ENCODE measurements at places on chromosomes 6 and 20. TPM values are rescaled to one million over a fixed set of nuclear protein-coding genes. Genes with fewer than 3 reads are reported as not detected.

DNA sequence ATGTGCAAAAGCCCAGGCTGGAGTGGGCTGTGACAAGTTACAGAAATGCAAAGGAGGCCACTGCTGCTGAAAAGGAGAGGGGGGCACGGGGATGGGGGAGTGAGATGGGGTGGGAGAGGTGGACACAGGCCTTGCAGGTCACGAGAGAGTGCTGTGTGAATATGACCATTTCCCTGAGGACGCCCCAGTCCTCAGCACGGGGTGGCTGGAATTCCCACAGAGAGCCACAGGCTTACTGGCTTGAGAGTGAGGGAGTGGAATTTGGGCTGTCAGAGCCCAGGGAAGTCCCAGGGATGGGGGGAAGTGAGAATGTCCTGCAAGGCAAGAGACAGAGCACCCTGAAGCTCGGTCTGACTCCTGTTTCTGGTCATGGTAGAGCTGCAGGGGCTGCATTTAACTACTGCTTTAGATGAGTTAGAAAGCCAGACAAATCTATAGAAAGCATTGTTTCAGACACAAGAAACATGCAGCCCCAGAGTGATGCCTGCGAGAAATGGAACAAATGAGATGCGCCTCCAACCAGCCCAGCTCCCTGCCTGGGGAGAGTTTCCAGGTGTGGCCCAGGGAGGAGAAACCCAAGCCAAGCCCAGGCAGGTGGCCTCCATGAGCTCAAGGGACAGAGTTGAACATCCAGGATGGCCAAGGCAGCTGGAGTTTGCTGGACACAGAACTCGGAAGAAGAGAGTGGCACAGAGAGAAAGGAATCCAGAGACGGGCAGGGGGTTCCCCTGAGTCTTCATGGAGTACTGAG, 30.5 kb downstream of the NPEPL1 start:
- H3K36me3 ChIP-seq = no peaks in the 10 kb centered on the region
- no peaks in the 10 kb centered on the region for H3K4me1 ChIP-seq
- H3K27ac ChIP-seq = no peak overlapping the region
- no peak for DNase-seq

DNA sequence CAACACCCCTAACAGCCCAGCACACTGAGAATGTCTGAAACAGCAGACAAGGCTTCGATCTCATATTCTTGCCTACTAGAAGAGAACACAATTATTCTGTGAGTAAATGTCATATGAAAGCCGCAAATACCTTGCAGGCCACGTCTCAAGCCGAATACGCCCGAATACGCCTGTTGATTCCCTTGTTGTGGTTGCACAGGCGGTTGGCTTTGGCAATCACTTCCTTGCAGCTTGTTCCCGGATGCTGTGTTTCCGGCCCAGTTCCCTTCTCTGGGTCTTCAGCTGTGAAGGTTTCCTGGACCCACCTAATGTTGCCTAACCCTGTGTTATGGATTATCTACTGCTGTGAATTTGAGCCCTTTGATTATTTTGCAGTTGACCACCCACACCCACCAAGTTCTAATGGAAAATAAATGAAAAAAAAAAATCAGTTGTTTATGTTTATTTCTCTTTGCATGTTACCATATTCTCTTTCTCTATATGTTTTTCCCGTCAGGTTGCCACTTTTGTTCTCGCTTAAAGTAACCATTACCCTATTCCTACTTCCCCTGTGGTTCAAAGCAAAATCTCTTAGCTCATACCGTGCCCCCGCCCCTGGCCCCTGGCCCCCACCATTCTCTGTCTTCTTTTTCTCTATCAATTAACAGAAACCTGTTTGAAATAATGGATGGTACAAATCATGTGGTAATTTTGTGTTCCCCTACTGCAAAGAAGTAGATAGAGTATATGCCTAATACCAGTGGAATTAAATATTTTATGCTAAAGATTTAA, 172.4 kb downstream of the ADGB start:
- peak; percentile 26 for DNase-seq
- no peaks in the 10 kb centered on the region for H3K4me1 ChIP-seq
- H3K27me3 ChIP-seq = no peaks in the 10 kb centered on the region
- no peak overlapping the region for H3K27ac ChIP-seq
- H3K4me3 ChIP-seq = no peak overlapping the region
- no peaks in the 10 kb centered on the region for H3K36me3 ChIP-seq

SERPINB6 gene
- total RNA-seq = 95.7 TPM

DNA sequence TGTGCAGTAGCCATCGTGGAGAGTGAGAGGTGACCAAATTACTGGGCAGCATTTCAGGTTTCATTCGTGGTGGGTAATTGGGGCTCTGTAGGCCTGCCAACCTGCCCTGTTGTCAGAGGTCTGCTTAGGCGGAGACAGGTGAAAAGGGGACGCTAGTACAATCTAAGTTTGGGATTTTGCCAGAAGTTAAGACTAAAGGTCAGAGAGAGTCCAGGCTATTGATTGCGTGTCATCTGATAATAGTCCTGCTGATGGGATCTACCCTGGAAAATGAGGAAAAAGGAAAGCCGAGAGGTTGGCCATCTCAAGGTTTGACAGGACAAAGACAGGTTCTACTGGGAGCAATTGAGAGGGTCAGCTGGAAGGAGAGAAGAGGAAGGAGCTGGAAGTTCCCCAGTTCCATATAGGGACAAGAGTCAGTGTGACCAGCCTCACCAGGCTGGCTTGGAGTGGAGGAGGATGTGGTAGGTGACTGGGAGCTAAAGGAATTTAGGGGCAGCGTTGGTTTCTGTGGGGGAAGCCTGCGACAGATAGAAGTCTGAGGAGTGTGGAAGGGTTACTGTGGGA, 10.9 kb downstream of the ARFGEF2 start:
- no peak overlapping the region for H3K4me3 ChIP-seq
- H3K27me3 ChIP-seq = no peaks in the 10 kb centered on the region
- peaks cover 46% of the 10 kb centered on the region for H3K4me1 ChIP-seq

- DNase-seq = peak; percentile 22
- H3K27me3 ChIP-seq = no peaks in the 10 kb centered on the region
- no peaks in the 10 kb centered on the region for H3K4me1 ChIP-seq
- H3K4me3 ChIP-seq = no peak overlapping the region
Observed at GRCh38 chr6:39847221-39847620, 55.0 kb downstream of the DAAM2 start.

OLIG3 gene
- total RNA-seq = not detected

DNA sequence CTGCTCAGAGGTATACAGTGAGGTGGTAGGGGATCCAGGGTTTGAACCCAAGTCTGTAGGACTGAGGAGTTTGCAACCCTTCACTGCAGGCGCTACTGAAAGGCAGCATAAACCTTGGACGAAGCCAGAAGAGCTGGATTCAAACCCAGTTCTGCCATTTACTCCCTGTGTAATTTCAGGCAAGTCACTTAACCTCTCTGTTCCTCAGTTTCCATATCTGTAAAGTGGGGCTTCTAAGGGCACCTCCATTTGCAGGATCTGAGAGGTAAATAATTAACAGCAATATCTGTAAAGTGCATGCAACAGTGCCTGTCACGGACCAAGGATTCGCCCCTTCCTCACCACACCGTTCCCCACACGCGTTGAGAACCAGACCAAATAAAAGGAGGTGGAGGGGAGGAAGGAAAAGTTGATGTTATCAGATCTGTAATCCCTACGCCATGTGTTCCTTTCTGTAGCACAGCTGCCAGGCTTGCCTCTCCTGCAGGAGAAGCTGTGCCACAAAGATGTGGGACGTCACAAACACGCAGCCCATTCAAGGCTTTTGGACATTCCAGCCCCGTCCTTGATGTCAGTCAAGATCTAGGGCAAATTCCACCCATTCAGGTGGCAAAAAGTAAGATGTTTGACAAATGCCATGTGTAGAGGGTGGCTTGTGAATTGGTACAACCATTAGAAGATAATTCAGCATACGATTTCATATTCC, 9.8 kb downstream of the RIPOR3 start:
- no peak for DNase-seq
- no peaks in the 10 kb centered on the region for H3K27me3 ChIP-seq
- no peaks in the 10 kb centered on the region for H3K36me3 ChIP-seq
- no peak overlapping the region for H3K27ac ChIP-seq

TNFRSF6B gene
- total RNA-seq = 39.9 TPM

RSPO4 gene
- not detected for total RNA-seq

DNA sequence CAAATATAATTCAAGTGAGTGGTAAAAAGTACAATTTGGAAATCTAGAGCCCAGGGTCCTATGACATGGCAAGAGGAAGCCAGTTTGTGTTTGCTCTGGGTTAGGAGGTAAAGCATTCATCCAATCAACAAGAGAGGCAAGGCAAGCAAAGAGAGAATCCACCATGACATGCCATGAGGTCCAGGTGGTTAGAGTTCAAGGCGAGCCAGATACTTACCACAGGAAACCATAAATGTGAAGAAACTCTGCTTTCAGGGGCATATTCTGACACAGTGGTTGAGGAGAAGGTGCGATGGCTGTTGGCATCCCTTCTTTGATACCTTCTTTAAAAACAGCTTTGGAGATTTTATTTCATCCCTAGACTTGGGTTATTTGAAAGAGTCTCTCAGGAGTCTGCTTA, 193.8 kb upstream of the MAN1A1 start:
- H3K4me1 ChIP-seq = peaks cover 16% of the 10 kb centered on the region
- H3K27ac ChIP-seq = no peak overlapping the region
- H3K36me3 ChIP-seq = no peaks in the 10 kb centered on the region
- no peaks in the 10 kb centered on the region for H3K27me3 ChIP-seq

PACRG gene
- 0.13 TPM for total RNA-seq

- H3K4me1 ChIP-seq = peaks cover 52% of the 10 kb centered on the region
- peak overlapping the region; percentile 93 for H3K27ac ChIP-seq
- H3K4me3 ChIP-seq = peak overlapping the region; percentile 20
- no peaks in the 10 kb centered on the region for H3K27me3 ChIP-seq
- H3K36me3 ChIP-seq = no peaks in the 10 kb centered on the region
Observed at GRCh38 chr6:4581468-4582385, 194.5 kb upstream of the CDYL start.

PRRT1 gene
- total RNA-seq = not detected
